ENCODE measurements at places on chromosomes 2 and 18. TPM values are rescaled to one million over a fixed set of nuclear protein-coding genes. Genes with fewer than 3 reads are reported as not detected.

GRCh38 chr2:199462956-199463692, 5.4 kb upstream of the SATB2 start:
- DNase-seq: peak; percentile 55

DNA sequence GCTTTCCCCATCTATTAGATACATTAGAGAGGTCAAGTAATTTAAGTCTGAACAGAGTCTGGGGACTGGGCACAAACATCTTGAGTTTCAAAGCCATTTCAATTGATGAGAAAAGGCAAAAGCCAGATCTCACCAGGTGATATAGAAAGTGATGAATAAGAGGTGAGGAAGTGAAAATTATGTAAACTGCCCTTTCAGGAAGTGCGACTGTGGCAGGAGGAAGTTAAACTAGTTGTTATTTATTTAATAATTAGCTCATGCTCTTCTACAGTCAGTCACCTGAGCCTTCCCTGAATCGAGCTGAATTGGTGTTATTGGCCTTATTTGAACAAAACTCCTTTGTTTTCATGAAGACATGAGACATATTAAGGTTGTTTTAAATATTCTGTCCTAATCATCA, 115.1 kb downstream of the CDH20 start:
- DNase-seq: no peak

ABCG8 gene
- not detected for total RNA-seq

IL36B gene
- total RNA-seq: not detected

CACNB4 gene
- total RNA-seq: 0.22 TPM

- peak; percentile 44 for DNase-seq
Observed at GRCh38 chr18:23356915-23357601, 96.0 kb upstream of the RIOK3 start.

- no peak for DNase-seq
Observed at GRCh38 chr2:29881089-29881730, 40.2 kb downstream of the ALK start.

GBX2 gene
- total RNA-seq: 2.0 TPM

ZNF521 gene
- total RNA-seq: 130 TPM

DNA sequence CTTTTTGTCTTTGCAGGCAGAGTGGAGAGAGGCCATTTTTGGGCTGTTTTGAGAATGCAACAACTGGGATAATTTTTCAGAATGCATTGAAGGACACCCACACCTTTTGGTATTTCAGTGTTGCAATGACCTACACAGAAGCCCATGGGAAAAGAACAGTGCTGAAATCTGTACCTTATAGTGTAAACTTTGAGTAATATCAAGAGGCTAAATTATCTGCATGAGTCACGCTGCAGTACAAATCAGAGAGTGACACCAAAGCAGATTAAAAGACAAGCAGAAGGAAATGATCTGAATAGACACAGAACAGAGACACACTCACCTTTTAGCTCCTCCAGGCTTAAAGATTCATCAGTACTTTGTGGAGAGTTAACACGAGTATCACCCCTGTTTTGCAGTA, 265.3 kb downstream of the PAX3 start:
- no peak for DNase-seq

DNA sequence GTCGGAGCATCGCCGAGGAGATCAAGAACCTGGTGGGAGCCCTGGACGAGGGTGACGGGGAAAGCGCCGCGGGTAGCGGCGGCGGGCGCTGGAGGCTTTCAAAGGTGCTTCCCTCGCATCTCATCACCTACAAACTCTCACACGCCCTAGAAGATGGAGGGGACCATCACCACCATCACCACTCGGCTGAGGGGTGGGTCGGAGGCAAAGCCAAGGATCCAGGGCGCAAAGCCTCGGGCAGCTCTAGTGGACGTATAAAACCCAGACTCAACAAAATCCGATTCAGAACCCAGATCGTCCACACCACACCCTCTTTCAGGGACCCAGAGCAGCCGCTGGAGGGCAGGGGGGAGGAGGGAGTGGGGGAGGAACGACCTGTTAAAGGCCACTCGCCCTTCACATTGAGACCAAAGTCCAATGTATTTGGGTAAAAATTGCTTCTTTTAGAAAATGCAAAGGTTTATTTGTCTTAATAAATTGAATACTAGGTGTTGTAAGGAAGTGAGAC, 1.5 kb downstream of the SOWAHC start:
- no peak for DNase-seq

EPB41L5 gene
- 23.2 TPM for total RNA-seq

- DNase-seq: no peak
Observed at GRCh38 chr2:57205241-57205640, 841.4 kb upstream of the VRK2 start.

- DNase-seq: no peak
Observed at GRCh38 chr18:77376043-77376732, 126.5 kb downstream of the GALR1 start.

- peak; percentile 26 for DNase-seq
Observed at GRCh38 chr2:122737429-122738077, 982.1 kb downstream of the TSN start.

DNA sequence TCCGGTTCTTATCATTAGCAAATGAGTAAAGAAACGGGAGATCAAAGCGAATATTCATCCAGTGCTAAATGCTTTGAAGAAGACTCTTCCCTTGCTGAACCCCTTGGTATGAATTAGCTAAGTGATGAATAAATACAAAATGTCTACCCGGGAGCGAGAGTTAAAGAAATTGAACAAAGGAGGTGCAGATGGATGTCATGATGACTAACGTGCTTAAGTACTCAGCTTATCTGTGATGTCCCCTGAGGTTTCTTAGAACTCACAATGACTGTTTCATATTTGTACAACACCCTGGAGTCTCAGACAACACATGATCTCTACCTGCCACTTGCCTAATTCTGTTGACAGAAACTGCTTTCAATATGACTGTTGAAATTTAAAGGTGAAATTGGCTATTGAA, 148.5 kb downstream of the TMEM200C start:
- no peak for DNase-seq

GRCh38 chr2:127410871-127411652, 7.2 kb upstream of the PROC start:
- peak; percentile 77 for DNase-seq

GCA gene
- total RNA-seq: 2.2 TPM

ANKRD62 gene
- total RNA-seq: not detected

- DNase-seq: no peak
Observed at GRCh38 chr2:381181-381580, 93.3 kb upstream of the ALKAL2 start.

RAMP1 gene
- total RNA-seq: not detected

GRCh38 chr2:207764096-207764630, 5.5 kb downstream of the FZD5 start:
- DNase-seq: no peak

MROH2A gene
- not detected for total RNA-seq

CYRIA gene
- 26.4 TPM for total RNA-seq

- DNase-seq: no peak
Observed at GRCh38 chr2:10752236-10752635, 30.8 kb downstream of the ATP6V1C2 start.

GRCh38 chr2:216596236-216596979, 36.8 kb upstream of the IGFBP2 start:
- peak; percentile 92 for DNase-seq

- no peak for DNase-seq
Observed at GRCh38 chr2:221492636-221493035, 79.5 kb downstream of the EPHA4 start.

EPAS1 gene
- total RNA-seq: 128 TPM

CNTNAP5 gene
- not detected for total RNA-seq

LINC00305 gene
- total RNA-seq: 0.20 TPM

GRCh38 chr18:45670281-45670962, 53.6 kb upstream of the SLC14A1 start:
- DNase-seq: no peak

RAPGEF4 gene
- 13.9 TPM for total RNA-seq

SNTG2 gene
- total RNA-seq: 0.79 TPM

DNA sequence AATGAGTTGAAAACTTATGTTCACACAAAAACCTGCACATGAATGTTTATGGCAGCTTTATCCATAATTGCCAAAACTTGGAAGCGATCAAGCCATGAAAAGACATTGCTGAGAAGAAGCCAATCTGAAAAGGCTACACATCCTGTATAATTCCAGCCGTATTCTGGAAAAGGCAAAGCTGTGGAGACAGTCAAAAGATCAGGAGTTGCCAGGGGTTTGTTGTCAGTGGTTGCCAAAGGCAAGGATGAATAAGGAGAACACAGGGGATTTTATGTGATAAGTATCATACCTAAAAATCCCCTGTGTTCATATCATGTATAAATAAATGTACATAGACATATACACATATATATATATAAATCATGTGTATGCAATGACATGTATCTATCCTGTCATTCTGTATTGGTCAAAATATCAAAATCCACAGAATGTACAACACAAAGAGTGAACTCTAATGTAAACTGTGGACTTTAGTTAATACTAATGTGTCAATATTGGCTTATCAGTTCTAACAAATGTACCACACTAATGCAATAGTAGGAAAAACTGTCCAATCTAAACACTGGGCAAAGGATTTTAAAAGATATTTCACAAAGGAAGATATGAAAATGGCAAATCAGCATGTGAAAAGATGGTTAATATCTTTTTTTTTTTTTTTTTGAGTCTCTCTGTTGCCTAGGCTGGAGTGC, 75.8 kb downstream of the PTRHD1 start:
- DNase-seq: no peak

GRCh38 chr2:119114266-119114665, 44.3 kb downstream of the C1QL2 start:
- no peak for DNase-seq

Measured in lung microvascular endothelial cell (primary cell).